ENCODE measurements at places on chromosomes 12 and 14.

DNA sequence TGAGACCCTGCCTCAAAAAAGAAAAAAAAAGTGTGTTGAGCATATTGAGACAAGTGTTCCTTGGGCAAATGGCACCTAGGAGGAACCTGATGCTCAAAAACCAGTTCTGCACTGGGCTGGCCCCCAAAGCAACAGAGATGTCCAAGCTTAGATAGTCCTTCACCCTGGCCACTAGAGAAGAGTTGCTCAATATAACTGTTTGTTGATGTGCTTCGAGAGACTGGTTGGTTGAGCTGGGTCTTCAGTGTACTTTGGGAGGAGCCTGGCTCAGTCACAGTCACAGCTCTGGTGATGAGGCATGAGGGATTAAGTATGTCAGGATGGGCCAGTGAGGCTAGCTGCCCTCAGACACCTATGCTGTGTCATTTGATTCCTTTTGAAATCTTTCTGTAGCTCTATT lies 38.0 kb downstream of the SLC2A14 start:
- DNase-seq = no peak

DNA sequence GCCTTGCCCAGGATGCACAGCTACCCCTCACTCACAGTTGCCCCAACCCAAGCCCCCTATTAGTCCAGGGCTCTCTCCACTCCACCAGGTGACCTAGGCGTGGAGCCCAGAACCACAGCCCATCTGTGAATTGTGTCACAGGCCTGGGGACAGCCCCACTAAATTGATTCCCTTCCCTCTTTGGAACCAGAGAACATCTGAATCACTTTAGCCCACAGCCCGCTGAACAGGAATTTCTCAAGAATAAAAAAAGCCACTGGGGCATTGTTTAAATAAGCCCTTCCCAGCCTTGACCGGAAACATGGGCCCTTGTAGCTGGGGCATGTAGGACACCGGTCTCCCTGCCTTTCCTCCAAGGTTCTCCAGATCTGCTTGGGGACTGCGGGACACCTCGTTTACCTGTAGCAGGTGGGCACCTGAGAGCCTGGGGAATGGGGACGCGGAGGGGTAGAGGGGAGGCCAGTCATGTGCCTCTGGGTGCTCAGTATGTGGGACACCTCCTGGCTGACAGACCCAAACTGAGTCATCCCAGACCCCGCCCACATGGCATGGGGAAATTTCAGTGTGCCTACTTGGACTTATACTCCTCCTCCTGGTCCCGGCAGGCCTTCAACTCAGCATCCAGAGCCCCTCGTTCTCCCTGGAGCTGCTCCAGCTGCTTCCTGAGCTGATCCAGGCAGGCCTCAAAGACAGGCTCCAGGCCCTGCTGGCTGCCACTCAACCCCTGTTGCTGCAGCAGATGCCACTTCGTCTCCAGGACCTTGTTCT lies 1.3 kb downstream of the KRT78 start:
- DNase-seq = no peak

DNA sequence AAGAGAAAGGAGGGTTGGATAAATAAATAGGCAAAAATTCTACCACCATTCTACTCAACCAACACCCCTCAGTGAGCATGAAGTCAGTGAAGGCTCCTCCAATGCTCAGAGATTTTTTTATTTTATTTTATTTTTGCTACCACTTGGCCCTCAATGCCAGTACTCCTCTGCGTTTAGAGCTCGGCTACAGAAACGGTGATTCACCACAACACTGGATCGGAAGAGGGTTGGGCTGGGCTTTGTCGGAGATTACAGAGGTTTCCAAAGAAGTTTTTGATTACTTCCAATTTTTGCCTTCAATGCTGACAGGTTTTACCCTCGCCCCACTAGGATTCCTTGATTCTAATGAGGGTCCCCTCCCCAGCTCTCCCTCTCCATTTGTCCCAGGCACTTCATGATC lies 1027.2 kb upstream of the TMEM132C start:
- DNase-seq = no peak

DNA sequence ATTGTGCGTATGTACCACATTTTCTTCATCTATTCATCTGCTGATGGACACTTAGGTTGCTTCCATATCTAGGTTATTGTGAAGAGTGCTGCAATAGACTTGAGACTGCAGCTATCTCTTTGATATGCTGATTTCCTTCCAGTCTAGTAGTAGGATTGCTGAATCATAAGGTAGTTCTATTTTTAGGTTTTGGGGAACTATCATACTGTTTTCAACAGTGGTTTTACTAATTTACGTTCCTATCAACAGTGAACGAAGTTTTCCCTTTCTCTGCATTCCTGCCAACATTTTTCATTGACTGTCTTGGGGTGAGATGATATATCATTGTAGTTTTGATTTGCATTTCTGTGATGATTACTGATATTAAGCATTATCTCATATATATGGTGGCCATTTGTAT lies 482.2 kb downstream of the SLC16A7 start:
- DNase-seq = no peak

DNA sequence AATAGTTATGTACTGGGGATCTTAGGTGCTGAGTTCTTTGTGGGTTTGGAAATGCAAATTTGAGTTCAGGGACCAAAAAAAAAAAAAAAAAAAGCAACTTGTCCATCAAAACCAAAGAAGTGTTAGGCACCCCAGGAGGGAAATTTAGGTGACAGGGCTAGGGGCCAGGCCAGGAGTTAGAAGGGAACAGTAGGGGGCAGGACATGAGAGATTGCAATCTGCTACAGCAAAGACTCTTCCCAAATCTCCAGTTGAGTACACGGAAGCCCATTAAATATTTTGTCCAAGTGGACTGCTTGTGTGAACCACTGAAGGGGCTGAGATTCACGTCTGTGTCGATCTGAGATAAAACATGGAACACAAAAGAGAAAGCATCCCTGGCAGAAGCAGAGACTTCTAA lies 52.8 kb downstream of the TSPAN19 start:
- DNase-seq = no peak

GRCh38 chr14:99231850-99232713 lies 39.9 kb downstream of the BCL11B start:
- DNase-seq = no peak

DNA sequence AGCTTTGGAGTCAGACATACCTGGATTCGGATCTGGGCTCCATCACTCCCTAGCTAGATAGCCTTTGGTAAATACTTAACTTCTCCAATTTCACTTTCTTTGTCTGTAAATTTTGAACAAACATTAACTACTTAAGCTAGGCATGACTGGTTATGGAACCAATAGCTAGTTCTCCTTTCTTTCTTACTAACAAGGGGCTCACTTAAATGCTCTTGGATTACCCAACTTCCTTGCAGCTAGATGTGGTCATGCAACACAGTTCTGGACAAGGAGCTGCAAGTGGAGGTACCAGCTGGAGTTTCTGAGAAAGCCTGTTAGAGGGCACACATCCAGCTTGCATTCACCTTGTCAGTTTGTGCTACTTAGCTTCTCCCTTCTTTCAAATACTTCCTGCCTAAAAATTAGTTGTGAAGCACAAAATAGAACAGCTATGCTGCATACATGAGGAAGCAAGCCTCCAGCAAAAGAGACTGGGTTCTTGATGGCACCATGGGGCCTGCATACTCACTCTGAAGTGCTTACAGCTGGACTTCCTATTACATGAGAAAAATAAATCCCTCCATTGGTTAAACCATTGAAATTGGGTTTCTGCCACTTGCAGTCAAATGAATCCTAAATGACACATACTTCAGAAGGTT lies 210.1 kb upstream of the EEA1 start:
- no peak for DNase-seq

GRCh38 chr12:132422040-132422380 lies 67.9 kb upstream of the FBRSL1 start:
- DNase-seq = no peak

DNA sequence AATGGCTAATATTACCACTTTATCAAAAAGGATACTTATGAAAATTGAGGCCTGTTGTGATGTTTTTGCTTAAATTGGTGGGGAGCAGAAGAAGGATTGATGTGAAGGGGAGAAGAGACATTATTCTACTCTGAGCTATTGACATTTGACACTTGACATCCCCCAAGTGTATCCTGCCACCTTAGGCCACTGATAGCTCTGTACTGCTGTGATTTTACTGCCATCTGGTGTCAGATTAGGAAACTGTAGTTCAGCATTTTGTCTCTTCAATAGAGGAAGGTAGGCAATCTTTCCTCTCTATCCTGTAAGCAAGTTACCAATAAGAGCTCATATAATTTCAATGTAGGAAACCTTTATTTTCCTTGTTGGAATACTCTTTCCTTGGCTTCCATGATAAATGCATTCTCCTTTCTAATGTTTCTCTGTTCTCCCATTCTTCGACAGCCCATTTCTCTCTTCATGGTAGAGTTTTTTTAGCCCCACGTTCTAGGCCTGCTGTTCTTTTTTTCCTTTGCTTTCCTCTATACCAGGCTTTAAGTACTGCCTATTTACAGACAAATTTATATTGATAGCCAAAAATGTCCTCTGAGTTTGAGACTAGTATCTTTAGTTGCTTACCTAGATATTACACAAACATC lies 46.3 kb downstream of the PPHLN1 start:
- DNase-seq = peak; percentile 9

DNA sequence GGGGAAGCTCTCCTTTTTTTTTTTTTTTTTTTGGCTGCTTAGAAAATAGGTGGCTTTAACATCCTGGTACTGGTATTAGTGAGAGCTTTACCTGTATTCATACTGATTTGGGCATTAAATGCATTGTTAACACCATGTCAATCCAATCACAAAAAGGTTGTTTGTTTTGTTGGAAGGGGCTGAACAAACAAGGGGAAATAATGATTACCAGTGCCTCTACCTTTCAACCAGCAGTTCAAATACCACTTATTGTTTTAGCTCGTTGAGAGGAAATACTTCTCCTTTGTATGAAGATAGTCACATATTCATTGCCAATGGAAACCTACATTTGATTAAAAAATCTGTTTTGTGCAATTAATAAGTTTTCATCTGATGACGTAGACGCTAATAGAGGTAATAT lies 72.9 kb downstream of the MIPOL1 start:
- DNase-seq = no peak

DNA sequence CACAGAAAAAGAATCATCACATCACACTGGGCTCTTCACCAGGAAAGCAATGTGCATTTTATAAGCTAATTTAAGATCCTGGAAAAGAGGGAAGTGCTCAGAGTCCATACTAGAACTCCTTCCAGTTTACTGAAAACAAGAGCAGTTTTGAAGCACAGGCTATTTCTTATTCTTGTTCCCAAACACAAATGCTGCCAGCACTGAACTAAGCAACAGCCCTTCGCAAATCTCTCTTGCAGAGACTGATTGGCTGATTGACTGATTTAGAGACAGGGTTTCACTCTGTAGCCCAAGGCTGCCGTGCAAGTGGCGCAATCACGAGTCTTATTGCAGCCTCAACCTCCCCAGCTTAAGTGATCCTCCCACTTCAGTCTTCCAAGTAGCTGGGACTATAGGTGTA lies 44.8 kb downstream of the BCL2L14 start:
- no peak for DNase-seq

DNA sequence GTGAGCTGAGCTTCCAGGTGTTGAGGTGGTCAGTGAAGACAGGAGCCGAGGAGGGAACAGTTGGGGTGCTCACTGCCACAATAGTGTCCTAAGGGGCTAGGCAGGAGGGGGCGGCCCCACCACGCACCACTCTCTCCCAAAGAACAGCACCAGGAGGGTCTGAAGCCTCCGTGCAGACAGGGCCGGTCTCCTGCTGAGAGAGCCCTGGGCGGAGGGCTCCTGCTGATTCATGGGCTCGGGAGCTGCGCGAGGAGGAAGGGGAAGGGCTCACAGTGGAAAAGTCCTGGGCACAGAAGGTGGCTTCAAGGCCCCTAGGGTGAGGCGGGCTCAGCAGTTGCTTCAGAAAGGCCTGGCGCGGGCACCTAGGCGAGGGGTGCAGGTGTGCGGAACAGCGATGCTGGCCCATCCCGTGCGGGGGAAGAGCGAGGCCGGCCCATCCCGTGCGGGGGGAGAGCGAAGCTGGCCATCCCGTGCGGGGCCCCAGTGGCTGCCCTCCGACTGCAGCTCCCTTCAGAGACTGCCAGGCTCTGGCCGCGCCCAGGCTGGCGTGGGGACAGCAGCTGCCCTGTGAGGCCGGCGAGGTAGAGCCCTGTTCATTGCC lies 176.7 kb downstream of the ADGRD1 start:
- no peak for DNase-seq

DNA sequence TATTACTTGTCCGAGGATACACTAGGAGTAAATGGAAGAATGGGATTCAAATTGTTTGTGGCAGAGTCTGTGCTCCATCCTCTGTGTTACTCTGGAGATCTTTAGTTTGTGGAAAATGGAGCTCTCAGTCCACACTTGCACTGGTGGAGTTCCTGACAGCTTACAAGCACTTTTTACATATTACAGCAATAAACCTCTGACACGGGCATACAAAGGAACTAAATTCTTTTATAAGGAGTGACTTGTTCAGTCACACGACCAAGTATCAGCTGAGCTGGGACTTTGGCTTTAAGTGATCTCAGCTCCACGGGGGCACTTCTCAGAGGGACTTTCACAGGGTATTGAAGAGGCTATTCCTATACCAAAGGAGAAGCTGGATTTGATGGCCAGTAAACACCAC lies 417.5 kb downstream of the LRIG3 start:
- DNase-seq = no peak

GRCh38 chr12:47224563-47225133 lies 144.9 kb upstream of the AMIGO2 start:
- no peak for DNase-seq

DNA sequence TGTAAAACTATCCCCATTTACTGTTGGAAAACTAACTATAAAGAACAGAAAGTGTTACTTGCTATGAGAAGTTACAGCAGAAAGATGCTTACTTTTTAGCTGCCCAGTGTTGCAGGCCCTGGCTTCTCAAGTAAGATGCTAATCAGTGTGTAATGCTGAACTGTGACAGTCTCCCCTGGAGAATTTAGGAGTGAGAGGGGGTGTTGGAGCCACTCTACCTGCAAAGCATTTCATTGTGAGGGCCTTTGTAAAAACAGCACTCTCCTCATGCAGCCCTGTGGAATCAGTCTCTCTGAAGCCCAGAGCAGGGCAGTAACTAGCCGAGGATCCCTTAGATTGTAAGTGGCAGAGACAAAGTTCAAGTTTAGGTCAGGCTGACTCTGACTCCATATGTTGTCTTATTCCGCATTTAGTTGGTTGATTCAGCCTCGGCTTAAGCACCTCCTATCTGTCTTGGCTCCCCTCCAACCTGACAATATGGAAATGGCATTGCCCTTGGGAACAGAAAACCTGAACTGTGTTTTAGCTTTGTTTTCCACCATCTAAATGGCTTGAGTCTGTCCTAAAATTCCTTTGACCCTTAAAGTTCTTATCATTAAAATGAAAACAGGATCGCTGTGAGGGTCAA lies 141.3 kb downstream of the PRKCH start:
- no peak for DNase-seq

- no peak for DNase-seq
Measured at GRCh38 chr12:129563266-129563665, 340.6 kb downstream of the TMEM132D start.

DNA sequence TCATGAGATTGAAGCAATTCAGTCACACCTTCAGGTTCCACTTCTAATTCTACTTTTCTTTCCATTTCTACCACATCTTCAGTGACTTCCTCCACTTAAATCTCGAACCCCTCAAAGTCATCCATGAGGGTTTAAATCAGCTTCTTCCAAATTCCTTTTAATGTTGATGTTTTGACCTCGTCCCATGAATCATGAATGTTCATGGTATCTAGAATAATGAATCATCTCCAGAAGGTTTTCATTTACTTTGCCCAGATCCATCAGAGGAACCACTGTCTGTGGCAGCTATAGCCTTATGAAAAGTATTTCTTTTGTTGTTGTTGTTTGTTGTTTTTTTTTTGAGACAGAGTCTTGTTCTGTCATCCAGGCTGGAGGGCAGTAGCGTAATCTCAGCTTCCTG lies 7.6 kb downstream of the RXYLT1 start:
- DNase-seq = no peak
